ENCODE measurements at places on chromosomes 2 and 18. TPM values are rescaled to one million over a fixed set of nuclear protein-coding genes. Genes with fewer than 3 reads are reported as not detected.

GRCh38 chr2:70896765-70897202, 38.9 kb upstream of the ATP6V1B1 start:
- no peak for DNase-seq

DNA sequence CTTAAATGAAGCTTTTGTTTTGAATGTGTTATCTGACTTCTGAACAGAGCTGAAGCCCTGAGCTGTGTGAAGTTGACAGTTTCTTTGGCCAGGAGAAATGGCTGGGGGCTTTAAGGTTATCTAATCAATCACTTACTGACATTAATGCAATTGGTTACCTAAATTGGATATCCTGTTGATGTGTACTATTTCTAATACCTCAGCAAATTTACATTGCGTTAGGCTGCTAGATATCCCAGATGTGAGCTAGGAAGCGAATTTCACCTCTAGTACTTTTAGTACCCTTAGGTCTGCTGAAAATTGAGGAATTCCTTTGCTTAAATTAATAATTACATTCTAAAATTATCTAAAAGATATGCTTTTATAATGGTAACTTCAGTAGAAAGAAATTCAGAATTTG, 102.0 kb downstream of the LCLAT1 start:
- DNase-seq: no peak

CRYGB gene
- total RNA-seq: not detected

- DNase-seq: no peak
Measured at GRCh38 chr2:234863043-234863934, 88.5 kb upstream of the SH3BP4 start.

DNA sequence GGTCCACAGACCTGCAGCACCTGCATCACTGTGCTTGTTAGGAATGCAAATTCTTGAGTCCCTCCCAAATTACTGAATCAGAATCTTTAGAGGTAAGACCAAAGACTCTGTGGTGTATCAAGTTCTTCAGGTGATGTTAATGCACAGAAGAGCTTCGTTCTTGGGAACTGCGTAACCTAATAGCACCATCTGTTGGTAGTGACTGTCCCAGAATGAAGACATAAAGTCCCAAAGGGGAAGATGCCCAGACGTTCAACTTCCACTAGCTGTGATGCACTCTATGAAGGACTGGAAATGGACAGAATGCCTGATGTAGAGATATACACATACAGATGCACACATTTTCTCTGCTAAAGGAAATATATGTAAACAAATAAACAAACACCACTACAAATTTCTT, 576.0 kb downstream of the LRP1B start:
- DNase-seq: no peak

LYPD6B gene
- not detected for total RNA-seq

DNA sequence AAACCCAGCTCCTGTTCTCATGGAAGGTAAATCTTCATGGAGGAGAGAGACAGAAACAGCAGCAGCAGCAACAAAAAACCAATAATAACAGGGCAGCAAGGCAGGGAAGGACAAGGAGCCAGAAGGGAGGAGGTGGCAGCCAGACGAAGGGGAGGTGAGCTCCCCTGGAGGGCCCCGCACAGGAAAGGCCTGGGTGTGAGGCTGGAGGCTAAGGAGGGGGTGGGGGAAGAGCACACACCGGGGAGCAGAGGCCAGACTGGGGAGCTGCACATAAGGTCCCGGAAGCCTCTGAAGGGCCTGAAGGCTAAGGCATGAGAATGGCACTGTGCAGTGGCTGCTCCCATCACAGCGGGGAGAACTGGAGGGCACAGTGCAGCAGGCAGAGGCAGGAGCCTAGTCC, 94.8 kb upstream of the SMAD7 start:
- no peak for DNase-seq

SULT1C4 gene
- not detected for total RNA-seq

GRCh38 chr2:12176623-12177454, 430.4 kb downstream of the LPIN1 start:
- DNase-seq: no peak

DNA sequence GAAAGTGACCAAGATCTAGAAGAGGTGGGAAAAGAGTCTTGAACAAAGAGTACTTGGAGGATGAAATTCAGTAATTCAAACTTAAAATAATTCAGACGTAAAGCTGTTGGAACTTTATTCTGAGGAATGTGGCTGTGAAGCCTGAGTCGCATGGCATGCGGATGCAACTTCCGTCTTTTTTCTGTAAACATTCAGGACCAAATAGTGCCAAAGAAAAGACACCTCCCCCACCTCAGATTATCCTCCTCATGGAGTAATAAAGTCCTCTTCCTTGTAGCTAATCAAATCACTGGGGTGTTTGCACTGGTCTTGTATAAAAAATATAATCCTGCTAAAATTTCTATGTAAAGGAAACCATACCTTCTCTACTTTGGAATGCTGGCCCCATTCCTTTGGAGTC, 790.4 kb downstream of the TSN start:
- DNase-seq: no peak

GRCh38 chr2:150046211-150046610, 441.3 kb downstream of the RND3 start:
- no peak for DNase-seq

CAPN14 gene
- total RNA-seq: 0.24 TPM

DNA sequence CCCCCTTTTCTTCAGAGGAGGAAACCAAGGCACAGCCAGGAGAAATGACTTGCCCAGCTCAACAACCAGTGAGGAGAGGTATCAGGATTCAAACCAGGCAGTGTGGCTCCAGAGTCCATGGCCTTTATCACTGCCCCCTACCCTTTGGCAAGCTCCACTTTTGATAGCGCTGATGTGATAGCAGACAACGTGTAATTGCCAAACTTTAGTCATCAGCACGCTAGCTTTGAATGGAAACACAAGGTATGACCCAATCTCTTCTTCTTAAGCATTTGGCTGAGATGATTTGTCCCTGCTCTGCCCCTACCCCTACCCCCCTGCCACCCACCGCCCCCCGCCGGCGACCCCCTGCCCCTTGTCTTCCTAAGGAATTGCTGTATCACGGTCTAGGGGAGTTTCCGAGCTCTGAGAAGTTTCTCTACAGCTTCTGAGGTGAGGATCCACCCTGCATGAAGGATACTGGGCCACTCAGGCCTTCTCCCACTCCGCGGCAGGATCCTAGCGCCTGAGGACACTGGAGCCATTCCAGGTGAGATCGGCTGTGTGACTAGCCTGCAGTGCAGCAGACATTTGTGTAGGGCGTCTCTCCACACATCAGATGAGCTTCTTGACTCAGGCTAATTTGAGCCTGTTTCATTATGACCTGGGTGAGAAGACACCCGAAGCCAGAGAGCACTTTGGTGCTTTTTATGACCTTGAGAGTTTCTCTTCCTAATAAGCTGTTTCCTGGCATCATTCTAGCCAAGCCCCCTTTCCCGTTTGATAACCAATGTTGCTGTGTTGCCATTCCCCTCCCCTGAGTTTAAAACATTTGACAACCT, 75.1 kb upstream of the MAP4K4 start:
- DNase-seq: no peak

ATP6V1C2 gene
- 0.14 TPM for total RNA-seq

SALL3 gene
- total RNA-seq: not detected

ST6GAL2 gene
- total RNA-seq: not detected

TEX44 gene
- total RNA-seq: not detected

GRCh38 chr2:67076239-67076624, 320.9 kb upstream of the ETAA1 start:
- no peak for DNase-seq

DNA sequence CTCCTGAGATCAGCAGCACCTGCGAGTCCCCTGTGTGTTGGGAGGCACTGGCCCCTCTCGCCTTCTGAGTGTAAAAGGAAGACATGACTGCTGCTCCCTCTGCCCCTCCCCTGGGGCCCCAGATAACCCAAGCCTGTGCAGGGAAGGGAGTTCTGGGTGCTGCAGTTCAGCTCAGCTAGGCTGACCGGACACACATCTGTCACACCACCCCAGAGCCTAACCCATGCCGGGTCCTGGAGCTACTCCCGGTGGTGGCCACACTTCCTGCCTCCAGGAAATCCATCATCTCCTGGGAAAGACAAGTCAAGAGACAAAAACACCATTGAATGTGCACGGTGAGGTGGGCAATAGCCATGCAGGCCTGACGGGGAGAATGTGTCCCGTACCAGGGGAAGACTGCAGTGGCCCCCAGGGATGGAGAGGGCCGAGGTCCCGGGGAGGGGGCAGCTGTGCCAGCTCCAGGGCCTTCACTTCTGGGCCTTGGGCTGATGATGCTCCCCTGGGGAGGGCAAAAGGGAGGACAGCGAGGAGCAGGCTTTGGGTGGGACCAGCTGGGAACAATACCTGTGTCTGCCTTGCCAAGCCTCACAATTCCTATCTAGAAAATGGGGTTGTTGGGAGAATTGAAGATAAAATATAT, 210.6 kb downstream of the TFCP2L1 start:
- DNase-seq: no peak

DNA sequence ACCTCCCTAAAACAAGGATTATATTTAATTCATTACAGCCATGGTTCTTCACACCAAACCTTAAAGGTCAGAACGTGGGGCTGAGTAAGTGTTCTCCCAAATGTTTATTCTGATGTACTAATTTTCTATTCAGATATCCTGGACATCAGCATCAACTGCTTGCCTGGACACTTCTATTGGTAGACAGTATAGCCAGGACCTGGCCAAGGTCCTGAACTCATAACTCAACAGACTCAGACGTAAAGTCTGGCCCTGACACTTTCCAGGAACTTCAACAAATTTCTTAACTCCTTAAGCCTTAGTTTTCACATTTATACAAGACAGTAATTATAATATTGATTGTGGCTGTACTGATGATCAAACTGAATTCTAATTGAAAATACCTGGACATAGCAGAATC, 89.1 kb downstream of the AKAIN1 start:
- DNase-seq: no peak

- no peak for DNase-seq
Measured at GRCh38 chr2:62883629-62884028, 167.0 kb upstream of the OTX1 start.

CRACDL gene
- total RNA-seq: 0.16 TPM

FEV gene
- total RNA-seq: not detected

DNA sequence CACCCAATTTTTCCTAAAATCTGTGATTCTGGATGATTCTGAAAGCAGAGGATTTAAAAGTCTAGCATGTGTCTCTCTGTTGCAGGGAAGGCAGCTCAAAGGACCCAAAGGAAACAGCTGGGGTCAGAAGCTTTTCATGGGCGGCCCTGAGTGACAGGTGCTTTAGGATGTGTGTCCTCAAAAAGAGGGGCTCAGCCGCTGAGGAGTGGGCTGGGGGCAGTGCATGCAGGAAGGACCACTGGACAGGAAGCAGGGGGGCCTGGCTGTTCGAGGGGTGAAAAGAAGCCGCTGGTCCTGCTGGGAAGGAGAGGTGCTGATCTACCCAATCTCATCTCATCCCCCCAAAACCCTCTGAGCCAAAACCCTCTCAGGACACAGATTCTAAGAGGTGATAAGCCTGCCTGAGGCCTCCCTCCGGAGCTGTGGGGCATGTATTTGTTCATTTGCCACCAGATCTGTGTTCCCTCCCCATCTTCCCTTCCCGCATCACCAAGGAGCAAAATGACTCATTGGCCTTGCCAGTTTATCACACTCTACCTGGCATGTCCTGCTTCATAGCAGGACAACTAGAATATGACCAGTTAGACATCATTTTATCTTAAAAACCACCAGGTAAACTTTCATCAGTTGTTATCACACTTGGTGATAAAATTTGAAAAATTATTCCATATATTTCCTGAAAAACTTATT, 98.8 kb upstream of the MGAT4A start:
- DNase-seq: no peak

DNA sequence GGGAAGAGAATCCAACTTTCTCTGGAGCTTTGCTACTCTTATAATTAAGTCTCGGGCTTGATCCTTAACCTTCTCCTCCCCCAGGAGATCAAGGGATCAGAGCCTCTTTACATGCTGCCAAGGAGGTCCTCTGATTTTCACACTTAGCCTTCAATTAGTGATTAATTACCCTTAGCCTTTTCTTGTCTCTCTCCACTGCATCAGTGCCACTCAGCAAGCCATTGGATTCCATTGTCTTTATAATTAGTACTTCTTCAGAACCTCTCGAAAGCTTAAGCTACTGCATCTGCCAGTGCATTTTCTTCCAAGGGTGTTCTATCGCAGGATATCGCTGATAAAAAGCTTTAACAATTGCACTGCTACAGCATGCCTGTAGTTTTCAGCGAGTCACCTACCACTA, 477.0 kb upstream of the MEIS1 start:
- DNase-seq: no peak

DNA sequence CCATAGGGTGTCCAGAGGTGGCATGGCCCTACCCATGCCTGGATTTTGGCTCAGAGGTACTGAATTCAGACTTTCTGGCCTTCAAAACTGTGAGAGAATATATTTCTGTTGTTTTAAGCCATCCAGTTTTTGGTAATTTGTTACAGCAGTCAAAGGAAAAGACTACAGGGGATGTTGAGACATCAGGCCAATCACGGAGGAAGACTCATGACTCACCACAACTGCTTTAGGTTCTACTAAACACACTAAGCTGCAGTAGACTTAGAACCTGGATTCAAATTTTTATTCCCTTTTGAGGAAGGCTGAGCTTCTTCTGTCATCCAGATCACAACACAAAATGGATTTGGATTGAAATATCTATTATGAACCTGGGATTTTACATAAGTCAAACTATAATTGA, 12.0 kb upstream of the C2orf66 start:
- no peak for DNase-seq

UCN gene
- 0.71 TPM for total RNA-seq

PROKR1 gene
- 0.08 TPM for total RNA-seq

DNA sequence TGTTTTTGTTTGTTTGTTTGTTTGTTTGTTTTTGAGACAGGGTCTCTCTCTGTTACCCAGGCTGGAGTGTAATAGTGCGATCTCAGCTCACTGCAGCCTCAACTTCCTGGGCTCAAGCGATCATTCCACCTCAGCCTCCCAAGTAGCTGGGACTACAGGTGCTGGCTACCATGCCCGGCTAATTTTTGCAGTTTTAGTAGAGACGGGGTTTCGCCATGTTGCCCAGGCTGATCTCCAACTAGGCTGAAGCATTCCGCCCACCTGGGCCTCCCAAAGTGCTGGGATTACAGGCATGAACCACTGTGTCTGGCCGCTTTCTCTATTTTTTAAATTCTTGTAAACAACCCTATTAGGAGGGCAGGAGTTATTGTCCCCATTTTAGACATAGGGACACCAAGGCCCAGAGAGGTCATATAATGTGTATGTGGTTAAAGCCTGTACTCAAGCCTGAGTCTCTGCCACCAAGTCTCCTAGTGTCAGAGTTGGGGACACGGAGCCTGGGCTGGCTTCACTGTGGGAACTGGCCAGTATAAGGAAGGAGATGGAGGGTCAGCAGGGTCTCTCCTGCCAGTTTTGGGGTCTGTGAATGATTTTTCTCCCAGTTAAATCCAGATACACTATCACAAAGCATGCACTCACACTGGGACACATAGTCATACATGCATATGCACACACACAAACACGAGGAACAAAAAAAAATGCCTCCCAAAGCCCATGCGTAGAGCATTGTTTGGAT, 27.5 kb upstream of the MCFD2 start:
- no peak for DNase-seq

ZAP70 gene
- total RNA-seq: 194 TPM

DNA sequence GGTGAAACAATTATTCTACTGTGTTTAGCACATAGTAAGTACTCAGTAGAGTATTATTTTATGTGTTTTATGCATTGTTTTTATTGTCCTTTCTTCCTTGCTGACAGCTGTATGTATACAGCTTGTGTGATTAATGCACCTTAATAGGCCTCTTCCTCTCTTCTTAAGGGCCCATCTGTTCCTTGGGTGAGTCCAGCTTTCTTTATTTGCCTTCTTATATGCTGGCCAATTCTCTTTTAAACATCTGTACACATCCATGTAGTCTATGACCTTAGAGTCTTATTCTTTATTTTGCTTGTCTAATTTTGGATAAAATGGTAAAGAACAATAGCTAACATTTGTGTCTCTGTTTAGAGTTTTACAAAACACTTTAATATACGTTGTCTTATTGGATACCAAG, 333.7 kb upstream of the MEIS1 start:
- no peak for DNase-seq

All from activated T-cell treated with anti-CD3 and anti-CD28 coated beads, Interleukin-2, amount 50 U/mL, for 4 hours (primary cell).